ENCODE measurements at places on chromosomes 16 and 17.

DNA sequence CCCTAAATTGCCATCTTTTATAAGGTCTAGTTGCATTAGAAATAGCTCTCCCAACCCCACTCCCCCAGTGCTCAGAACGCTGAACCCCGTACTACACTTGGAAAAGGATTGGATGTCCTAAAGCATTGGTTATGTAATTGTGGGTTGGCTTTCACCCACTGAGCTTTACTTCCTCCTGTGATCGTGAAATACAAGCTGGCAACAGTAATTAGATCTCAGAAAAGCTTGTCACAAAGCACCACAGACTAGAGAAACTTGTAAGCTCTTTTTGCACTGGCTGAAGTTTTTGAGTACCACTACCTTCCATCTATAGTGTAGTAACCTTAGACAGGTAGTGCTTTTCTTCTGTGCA lies 54.4 kb downstream of the SIAH1 start:
- no peak for DNase-seq

DNA sequence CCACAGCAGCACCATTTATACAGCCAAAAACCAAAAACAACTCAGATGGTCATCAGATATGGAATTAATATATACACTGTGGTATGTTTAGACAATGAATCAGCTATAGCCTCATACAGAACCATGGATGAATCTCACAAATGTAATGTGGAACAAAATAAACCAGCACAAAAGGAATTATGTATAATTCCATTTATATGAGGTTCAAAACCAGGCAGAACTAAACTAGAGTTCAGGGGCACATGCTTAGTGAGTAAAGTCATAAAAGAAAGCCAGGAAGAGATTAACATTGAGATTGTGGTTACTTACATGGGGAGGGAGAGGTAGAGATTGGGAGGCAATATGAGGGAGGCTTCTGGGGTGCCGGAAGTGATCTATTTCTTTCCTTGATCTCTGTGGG lies 231.1 kb downstream of the COPRS start:
- DNase-seq, result no peak

DNA sequence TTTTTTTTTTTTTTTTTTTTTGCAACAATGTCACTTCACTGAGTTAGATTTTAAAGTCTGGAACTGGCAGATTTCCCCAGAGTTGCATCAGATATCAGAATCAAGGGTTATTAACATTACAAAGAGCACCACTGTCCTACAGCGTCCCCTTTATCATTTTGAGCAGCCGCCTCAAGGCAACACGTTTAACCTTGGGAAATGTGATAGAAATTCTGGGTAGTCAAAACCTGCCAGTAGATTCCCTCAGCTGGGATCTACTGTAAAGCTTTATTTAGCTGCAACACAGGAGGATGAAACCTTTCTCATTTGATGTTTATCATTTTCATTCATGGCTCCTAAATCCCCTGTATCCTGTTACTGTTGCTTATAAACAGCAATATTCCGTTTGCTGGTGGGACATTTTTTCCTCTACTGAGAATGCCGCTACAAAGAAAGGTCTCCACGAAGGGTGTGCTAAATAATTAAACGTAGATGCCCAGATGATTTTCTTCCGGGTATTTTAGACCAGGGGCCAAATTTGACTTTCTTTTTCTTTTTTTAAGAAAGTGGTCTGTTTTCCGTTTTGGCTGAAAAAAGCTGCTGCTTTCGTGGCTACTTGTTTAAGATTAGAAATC lies 436.1 kb upstream of the GOT2 start:
- no peak for DNase-seq

DNA sequence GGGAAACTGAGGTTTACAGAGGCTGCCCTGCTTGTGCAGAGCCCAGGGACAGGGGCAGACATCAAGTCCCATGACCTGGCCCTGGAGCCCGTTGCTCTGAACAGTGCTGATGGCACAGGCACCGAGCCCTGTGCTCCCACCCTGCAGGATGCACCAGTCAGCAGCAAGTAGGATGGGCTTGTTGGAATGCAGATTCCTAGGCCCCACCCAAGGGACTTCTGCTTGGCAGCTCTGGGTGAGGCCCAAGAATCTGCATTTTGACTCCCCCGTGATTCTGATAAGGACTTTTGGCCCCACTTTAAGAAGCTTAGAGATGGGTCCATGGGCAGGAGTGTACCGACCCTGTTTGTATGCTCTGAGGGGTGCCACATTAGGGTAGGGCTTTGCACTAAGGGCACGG lies 23.3 kb downstream of the LASP1 start:
- DNase-seq, result no peak

DNA sequence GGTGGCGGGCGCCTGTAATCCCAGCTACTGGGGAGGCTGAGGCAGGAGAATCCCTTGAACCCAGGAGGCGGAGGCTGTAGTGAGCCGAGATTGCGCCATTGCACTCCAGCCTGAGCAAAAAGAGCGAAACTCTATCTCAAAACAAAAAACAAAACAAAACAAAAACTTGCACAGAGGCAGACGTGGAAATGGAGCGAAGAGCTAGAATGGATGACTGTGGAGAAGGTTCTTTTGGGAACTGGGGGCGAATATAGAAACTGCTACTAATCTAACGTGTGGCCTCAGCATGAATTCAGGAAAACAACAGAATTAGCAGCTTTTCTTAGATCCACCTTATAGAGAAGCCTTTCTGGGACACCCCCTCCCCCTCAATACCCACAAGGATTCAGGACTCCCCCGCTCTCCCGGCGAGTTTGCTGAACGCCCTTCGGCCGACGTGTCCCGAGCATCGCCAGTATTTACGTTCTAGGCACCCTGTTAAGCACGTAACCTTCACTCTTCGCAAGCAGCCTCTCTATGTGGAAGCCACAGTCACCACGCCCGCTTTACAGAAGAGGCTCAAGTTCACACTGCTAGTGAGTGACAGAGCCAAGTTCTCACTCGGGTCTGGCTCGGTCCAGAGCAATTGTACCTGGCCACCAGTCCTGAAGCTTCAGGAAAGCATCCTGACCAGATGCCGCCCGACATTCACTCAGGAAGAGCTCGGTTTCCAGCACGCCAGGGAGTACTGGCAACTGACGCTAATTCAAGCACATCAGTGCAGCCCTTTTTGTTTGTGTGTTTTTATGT lies 13.3 kb upstream of the ABR start:
- DNase-seq, result no peak

DNA sequence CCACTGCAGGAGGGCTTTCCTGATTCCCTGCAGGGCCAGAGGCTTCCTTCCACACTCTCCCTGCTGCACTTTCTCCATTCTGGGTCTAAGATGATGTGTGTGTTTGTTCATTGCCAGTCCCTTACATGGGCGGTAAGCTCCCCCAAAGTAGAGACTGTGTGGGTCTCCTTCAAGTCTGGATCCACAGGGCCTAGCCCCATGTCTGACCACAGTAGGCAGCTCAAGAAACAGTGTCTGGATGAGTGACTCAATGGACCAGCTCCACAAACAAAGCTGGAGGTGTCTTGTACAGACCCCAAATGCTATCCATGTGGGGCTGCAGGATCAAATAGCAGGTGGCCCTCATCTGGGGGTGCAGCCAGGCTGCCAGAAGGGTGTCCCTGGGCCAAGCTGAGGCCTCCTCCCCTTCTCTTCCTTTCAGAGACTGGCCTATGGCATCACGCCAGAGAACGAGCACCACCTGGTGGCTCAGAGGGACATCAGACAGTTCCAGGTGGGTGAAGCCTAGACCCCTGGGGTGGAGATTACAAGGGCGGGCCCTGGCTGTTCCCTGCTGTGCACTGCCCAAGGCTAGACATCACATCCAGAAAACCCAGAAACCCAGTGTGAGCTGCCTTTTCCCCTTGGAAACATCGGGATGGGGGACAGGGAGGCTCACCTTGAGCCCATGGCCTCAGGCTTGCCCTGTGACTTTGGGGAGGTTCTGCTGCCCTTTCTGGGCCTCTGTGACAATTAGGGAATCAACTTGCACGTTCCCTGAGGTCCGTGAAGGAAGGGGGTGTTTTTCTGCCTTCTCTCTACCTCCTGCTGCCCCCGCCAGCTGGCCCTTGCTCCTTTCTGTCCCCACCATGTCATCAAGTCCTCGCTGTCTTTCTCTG lies 45.9 kb downstream of the SLC6A2 start:
- no peak for DNase-seq

- DNase-seq, result no peak
Observed at GRCh38 chr16:88102597-88102996, 151.4 kb downstream of the BANP start.

DNA sequence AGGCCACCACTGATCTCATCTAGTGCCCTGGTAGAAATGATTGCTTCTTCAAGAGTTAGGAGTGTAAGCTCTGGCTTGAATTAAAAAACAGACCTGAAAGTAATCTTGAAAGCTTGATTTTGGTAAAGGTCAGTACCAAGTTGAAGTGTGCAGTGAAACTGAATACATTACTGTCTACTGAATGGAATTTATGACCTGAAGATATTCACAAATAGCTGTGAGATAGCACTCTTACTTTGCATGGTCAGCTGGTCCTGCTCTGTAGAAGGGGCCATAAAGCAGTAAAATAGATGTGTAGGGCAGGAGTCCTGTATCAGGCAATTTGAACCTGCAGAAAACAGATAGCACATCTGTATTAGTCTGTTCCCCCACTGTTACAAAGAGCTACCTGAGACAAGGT lies 78.6 kb downstream of the MYH13 start:
- DNase-seq, result no peak

DNA sequence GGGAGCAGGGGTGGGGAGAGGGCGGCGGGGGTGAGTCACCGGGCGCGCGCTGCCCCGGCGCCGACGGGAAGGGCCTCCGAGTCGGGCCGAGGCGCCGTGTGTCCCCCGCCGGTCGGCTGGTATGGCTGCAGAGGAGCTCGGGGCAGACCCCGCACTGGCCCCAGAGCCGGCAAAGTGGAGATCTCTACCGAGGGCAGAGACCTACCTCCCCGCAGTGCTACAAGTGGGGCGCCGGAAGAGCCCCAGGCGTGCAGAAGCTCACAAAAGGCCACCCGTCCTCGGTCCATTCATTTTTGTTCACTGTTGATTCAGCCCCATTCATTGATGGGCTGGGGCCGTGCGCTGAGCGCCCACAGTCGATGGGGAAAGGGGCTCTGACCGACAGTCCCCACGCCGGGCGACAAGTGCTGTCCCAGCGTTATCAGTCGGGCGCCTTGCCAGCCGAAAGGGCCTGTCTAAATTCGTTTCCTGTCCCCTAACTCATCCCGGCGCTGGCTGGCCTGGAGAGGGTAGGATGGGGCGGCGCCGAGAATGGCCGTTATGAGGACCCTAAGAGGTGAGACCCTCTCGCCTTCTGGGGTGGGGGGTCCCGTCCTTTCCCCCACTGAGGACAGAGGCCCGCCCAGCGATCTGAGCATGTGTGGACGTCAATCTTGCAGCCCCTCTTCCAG lies 709 bp upstream of the ENO3 start:
- DNase-seq, result no peak

GRCh38 chr16:26220894-26221293 lies 529.1 kb downstream of the HS3ST4 start:
- DNase-seq, result no peak

DNA sequence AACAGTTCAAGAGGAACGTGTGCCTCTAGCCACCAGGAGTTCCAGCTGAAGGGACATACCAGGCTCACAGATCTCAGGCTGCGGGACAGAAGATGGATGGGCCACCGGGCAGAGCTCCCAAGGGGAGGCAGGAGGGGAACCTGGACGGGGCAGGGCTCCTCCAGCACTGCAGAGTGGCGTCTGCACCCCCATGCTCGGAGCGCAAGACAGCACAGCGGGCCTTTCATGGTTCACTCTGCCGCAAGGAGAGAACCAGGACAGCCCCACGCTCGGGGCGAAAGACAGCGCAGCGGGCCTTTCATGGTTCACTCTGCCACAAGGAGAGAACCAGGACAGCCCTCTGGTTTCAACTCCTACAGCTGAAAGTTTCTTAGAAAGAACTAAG lies 20.6 kb downstream of the SLC38A10 start:
- DNase-seq, result no peak

DNA sequence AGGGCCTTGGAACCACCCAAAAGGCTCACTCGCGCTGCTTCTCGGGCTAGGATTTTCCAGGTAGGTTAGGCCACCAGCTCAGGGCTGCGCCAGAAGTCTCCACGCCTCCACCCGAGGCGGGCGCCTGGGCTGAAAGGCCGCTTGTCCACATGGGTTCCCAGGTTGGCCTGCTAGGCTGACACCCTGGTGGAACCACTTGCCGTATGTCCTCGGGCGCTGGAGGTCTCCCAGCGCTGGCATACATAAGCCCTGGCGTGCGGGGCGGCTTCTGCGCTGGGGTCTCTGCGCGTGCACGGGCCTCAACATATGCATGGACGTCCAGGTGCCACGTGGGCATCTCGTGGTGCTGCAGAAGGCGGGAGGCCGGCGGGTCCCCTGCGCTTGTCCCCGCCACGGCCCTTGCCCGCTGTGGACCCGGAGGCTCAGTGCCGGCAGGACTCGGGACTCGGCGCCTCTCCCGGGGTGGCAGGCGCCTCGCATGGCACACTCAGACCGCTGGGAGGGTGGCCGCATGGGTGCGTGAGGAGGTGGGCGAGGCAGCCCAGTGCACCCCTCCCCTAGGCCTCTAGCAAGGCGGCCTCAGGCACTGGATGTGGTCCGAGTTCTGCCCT lies 47.2 kb upstream of the ZNF629 start:
- no peak for DNase-seq

- DNase-seq, result no peak
Observed at GRCh38 chr16:24135624-24136565, 120.2 kb upstream of the CACNG3 start.

- DNase-seq, result peak; percentile 57
Observed at GRCh38 chr17:76384222-76384986, at the start of gene SPHK1. SPHK1 (plus strand) TSS chr17:76384609; CDS start chr17:76385645, 1,036 bp downstream.

DNA sequence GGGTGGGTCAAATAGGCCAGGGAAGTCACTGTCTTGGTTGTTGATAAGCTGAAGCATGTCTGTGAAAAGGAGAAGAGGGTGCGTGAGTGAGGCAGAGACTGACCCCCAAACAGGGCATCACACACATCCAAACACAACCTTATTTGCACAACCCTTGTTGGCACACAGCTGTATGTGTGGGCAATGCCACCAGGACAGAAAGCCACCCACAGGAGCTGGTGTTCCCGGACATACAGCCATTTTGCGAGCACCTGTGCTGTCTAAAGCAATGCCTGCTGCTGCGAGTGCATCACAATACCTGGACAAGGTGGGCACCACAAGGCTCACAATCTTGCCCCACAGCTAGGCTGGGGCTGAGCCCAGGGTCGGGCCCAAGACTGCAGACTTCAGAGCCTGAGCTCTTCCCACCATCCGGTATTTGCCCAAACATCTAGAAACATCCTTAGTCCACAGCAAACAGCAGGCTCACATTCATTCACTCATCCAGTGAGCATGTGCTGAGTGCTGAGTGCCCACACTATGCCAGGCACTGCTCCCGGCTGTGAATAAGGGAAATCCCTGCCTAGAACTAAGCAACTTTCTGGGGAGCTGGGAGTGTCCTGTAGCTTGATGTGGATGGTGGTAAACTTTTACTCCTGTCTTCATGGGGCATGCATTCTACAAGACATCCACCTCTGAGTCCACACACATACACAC lies 16.2 kb downstream of the SREBF1 start:
- DNase-seq, result no peak

DNA sequence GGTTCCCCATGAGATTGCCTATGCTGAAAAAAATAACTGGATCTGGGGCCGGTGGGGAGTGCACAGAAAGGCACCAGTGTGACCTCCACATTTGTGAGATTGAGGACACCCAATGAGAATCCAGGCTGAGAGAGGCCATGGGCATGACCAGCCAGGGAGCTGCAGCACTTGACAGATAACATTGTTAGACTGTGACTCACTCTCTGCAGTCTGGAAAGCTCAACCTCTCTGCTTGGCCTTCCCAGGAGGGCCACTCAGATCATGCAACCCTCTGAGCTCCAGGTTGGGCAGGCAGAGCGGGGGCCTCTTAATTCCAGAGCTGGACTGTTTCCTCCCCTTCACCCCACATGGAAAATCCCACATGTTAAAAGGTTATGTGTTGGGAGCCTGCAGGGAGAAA lies 30.1 kb downstream of the FZD2 start:
- no peak for DNase-seq

- DNase-seq, result no peak
Observed at GRCh38 chr17:15119968-15120367, 145.2 kb downstream of the PMP22 start.
